ENCODE measurements at places on chromosomes 3 and 15. TPM values are rescaled to one million over a fixed set of nuclear protein-coding genes. Genes with fewer than 3 reads are reported as not detected.

NPRL2 gene
- 26.2 TPM for total RNA-seq

- no peak for DNase-seq
These were observed 515 bp upstream of the MTHFS start for GRCh38 chr15:79897380-79897678.

- peak; percentile 15 for DNase-seq
These were observed 544.8 kb downstream of the AGBL1 start for GRCh38 chr15:86624261-86625036.

- DNase-seq: no peak
These were observed 7.3 kb downstream of the NGLY1 start for GRCh38 chr3:25775936-25776335.

DNA sequence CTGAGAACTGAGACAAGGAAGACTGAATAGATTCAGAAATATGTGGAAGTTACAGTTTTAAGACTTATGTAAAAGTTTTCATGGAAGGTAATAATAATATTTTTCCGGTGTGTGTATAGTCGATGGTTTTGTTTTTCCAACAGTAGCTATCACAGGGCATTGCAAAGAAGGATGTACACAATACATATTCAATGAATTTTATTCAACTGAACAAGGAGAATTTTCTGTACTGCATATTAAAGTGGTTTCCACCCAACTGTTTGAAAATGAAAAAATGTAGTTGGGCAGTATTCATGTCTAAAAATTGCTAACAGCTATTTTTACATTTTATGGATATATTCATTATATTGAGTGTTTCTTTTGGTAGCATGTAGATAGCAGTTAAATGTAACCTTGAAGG is 350.3 kb upstream of the ATP10A start:
- no peak for DNase-seq

DNA sequence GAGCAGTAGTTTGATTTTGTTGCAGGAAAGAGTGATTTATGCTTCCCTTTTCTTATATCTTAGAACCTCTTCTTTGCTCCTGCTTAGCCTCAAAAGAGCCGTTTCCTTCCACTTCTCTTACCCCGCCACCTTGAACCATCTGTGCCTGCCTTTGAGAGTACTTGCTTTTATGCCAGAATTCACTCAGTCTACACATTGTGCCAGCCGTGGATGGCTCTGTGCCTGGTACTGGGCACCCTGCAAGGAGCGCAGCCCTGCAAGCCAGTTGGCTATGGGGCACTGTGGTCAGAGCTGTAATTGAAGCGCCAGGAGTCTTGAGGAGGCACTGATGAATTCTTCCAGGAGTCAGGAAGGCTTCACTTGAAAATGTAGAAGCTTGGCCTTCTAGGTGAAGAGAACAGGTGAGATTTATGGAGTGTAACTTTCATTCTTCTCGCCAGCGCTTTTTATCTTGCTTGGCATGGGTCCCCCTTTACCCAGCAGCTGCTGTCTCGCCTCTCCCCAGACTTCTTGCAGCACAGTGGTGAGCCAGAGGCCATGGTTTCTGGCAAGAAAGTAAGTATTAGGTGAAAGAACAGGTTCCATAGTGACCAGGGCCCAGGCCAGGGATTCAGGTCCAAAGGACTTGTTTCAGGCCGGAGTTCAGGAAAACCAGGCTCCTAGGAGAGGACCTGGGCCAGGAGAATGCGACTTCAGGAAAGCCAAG is 4.9 kb downstream of the TMED3 start:
- no peak for DNase-seq

- DNase-seq: no peak
These were observed 13.8 kb upstream of the VIPR1 start for GRCh38 chr3:42488687-42489086.

COL6A5 gene
- total RNA-seq: not detected

DNA sequence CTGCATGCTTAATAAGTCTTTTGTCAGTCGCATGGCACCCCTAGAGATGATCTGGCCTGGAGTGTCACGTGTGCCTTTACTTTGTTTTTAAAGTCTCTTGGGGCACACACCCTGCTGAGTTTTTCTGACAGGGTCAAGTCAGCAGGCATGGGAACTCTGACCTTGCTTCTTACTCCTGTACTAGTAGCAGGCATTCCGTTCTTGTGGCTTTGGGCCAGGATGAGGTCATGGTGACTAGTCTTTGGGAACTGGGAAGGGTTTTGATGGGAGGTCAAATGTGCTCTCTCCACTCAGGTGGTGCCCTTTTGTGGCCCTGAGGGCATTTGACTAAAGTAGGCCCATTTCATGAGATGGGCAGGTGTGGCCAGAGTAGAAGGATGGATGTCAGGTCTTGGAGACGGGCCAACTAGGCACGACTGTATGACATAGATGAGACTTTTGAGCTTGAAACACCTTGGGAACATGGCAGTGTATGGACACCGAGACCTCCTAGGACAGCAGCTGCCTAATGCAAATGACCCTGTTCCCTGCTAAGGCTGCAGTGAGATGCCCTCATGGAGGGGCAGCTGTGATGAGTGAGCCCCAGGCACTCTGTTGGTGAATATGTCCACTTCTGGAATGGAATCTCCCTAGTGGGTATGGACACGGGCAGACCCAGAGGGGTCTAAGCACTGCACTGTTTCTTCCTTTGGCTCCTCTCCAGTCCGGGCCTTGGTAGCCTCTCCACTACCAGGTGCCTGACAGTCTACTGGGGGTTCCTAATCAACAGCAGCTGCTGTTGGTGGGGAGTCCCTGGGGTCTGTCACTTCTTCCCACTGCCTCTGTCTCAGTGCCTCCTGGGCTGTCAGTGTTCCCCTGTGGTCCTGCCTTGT is 16.4 kb downstream of the SRPRB start:
- DNase-seq: peak; percentile 44

DNA sequence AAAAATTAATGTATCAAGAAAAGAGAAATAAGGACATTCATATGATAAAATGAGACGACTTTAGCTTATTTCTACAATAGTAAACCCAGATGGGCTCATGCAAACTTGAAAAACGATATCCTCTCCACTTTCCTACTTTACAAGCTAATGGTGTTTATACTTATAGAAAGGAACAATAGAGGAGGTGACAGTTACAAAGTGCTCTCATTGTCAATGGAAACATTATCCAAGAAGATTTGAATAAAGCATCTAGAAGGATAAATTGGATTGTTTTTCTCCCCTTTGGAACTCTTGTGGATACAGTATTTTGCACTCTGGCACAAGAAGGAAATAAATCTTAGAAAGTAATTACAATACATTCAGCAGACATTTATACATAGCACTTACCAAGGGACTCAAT is 20.2 kb upstream of the CCDC66 start:
- no peak for DNase-seq

- no peak for DNase-seq
These were observed 91.7 kb upstream of the GOLGA6L4 start for GRCh38 chr15:84143753-84144314.

PLSCR5 gene
- total RNA-seq: not detected

LTK gene
- total RNA-seq: 0.55 TPM

GRCh38 chr15:60353245-60353920 is 44.4 kb downstream of the ANXA2 start:
- DNase-seq: no peak

- DNase-seq: no peak
These were observed 29.6 kb downstream of the LMLN start for GRCh38 chr3:197989651-197990050.

SEMA5B gene
- 4.5 TPM for total RNA-seq

Data from uterus (tissue), 4 donors.